ENCODE measurements at places on chromosomes 7 and 10.
A peak's percentile ranks its signal among the peaks of the same experiment; 100 is the strongest.

GRCh38 chr10:132774181-132774901, 11.6 kb downstream of the NKX6-2 start:
- DNase-seq = no peak

- DNase-seq = peak; percentile 87
Observed at GRCh38 chr10:70363971-70364771, 18.3 kb downstream of the LRRC20 start.

- DNase-seq = no peak
Observed at GRCh38 chr7:117119192-117119924, 166.1 kb downstream of the ST7 start.

DNA sequence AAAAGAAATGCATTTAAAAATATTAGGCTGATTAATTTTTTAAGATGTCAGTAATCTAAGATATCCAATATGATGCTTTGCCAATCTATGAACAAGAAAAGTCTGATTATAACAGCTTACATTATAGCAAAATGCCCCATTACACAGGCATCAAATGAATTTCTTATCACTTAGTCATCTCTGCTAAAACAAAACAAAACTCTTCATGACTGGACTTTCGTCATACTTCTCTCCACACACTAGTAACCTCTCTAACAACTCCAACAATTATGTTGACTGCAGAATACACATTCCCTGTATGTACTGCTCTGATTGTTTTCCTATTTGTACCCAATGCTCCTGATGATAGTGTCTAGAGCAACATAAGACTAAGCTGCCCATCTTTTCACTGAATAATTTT, 3.8 kb upstream of the MKI67 start:
- no peak for DNase-seq

GRCh38 chr10:98013776-98014175, 16.6 kb downstream of the CRTAC1 start:
- no peak for DNase-seq
